ENCODE measurements at places on chromosomes 12 and 14.
A peak's percentile ranks its signal among the peaks of the same experiment; 100 is the strongest.

- no peak for DNase-seq
Measured at GRCh38 chr14:77318006-77318553, 2.6 kb downstream of the POMT2 start.

GRCh38 chr12:44476683-44477082, 399.4 kb downstream of the NELL2 start:
- no peak for DNase-seq

GRCh38 chr14:91649930-91650329, 82.0 kb downstream of the CATSPERB start:
- no peak for DNase-seq

- no peak for DNase-seq
Measured at GRCh38 chr12:9796346-9796745, 30.9 kb upstream of the KLRF1 start.

DNA sequence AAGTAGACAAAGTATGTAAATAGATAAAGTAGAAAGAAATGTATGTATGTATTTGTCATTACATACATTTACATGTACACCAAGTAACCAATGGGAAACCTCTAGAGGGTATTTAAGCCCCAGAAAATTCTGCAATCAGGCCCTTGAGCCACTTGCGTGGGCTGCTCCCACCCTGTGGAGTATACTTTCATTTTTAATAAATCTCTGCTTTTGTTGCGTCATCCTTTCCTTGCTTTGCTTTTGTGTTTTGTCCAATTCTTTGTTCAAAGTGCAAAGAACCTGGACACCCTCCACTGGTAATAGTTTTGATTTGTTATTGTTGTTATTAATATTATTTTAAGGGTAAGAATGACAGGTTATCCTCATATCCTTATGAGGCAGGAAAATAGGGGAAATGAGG, 21.8 kb downstream of the CAPS2 start:
- DNase-seq: no peak

DNA sequence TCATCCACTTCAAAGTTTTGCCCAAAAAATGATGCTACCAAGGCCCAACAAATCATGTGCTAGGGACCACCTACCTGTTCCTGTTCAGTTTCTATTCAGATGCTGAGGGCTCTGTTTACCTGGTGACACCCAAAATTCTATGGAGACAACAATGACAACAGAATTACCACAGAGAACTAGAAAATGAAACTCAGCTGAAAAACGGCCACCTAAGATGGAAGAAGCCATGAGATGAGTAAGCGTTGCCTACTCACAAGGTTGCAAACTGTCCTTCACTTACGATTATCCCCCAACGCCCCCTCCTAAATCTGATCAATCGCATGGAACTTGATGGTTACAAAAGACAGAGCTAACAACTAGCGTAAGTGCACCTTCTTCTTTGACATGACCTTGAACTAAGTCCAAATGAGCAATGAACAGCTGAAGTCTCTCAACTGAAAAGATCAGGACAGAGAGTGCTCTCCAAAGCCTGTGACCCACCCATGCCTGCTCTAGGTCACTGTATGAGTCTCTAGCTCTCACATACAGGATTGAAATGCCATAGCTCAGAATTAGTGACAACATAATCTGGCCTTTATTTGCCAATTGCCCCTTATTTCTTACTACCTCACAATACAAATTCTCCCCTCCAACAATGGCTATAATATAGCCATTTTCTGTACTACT, at the start of gene RNASE11:
Gene RNASE11 (minus strand): TSS at position 513 of the 666 bp plus-strand sequence.
- DNase-seq: no peak

DNA sequence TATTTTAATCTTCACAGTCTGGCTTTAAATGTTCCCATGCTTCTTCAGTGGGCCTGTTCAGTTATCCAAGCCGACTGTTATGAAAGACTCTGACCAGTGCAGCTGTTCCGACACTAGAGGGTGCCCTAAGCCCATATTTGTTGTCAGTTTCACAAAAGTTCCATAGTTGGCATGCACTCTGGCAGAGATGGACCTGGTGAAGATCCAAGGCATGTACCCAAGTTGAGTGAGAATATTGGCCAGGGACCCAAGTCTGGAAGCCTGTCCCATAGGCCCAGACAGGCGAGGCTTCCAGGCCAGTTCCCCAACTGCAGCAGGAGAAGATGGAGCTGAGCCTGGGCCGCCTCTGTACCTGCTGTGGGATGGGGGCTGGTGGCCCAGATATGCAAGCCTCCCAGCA, 27.4 kb upstream of the GUCY2C start:
- peak; percentile 0 for DNase-seq

DNA sequence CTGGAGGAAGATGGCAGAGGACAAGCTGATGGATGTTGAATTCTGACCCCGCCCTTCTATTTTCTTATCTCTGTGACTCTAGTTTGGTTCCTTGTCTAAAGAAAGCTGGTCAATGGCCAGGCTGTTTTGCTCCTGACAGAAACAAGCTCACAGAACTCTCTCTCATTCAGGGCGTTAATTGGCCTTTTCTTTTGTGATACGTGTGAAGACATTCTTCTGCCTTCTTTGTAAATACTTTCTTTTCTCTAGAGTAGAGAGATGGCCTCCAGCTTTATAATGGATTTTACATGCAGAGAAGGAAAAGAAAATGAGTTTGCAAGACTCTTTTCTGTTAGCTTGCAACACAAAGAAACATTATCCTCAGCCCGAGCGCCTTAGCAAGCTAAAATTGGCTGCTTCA, 492.2 kb upstream of the CCDC196 start:
- DNase-seq: no peak

GRCh38 chr14:68084256-68084655, 264.7 kb downstream of the RAD51B start:
- peak; percentile 20 for DNase-seq

DNA sequence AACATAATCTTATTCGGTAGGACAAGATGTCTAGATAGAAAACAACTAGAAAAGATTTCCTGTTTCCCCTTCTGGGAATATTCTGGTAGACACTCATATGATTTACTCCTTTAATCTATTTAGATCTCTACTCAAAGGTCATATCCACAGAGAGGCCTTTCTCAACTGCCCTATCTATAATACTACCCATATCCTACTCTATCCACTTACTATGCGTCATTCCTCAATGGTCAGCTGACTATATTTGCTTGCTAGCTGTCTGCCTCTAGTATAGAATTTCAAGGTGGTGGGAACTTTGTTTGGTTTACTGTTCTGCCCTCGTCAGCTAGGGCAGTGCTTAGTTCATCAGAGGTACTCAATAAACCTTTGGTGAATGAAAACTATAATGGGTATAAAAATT, 157.8 kb upstream of the PKP2 start:
- DNase-seq: no peak

DNA sequence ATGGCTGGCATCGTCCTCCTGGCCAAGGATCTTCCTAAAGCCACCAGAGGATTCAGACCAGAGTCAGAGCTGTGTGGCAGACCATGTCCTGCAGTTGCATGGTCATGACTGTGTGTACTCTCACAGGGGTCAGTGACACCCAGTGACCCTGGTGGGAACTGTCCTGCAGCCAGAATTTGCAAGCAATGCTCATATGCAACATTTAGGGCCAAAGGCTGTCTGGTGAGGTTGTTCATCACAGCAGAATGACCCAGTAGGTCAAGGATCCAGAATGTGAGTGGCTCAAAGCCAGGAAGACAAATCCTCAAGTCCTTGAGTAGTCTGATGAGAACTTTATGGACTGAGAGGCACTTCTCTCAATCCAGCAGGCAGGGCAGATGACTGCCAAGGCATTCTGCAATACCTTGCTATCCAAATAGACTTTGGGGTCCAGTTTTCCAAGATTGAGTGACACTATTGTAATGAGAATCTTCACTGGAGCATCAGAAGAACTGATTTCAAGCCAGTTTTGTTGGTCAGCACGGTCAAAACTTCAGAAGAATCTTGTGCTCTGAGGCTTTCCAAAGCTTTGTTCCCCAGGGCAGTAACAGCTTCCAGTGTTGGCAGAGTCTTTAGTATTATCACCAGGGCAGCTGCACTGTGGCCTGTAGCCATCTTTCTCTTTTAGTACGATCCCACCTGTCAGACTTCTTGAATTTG, 122.0 kb downstream of the PTCSC3 start:
- DNase-seq: no peak

- DNase-seq: no peak
Measured at GRCh38 chr12:13318231-13319015, 121.9 kb downstream of the EMP1 start.

DNA sequence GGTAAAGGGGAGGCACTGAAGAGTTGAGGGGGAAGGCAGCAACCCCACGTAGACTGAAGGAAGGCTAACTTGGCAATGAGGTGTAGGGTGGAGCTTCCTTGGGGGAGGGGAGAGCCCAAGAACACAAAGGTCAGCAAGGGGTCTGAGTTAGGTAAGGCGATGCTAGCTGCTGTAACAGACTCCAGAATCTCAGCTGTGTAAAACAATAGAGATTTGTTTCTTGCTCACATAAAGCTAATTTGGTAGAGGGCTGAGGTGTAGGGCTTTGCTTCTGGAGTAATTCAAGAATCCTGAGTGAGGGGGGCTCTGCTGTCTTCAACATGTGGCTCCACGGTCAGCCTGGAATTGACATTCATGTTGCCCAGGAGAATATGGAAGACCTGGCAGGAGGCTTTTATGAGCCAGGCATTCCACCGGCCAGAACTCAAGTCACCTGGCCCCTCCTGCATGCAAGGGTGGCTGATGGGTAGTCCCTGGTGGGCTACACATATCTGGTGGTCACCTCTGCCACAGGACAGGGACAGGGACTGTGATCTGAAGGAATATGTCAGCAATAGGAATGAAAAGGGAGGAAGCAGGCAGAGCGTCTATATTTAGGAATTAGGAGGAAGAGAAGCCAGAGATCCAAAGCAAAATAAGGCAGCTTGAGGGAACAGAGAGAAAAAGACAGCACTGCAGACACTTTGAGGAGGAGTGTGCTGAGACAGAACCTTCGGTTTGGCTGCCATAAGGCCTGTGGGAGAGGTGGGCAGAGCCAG, 153.7 kb downstream of the ZFP36L1 start:
- DNase-seq: no peak

- no peak for DNase-seq
Measured at GRCh38 chr12:24631676-24632426, 317.1 kb downstream of the BCAT1 start.

DNA sequence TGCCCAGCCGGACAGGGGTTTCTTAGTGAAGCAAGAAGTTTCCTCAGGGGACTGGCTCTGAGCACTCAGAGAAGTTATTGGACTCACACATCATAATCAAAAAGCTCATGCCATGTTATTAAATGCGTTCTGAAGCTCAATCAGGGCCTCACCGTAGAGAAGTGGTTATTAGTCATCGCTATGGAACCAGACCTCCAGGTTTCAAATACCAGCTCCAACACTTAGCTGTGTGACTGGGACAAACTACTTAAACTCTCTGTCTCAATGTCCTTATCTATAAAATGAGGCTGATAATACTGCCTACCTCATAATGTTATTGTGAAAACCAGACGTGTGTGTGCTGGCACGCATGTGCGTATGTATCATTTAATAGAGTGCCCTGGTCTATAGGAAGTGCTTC, 7.3 kb downstream of the STAT6 start:
- no peak for DNase-seq

- no peak for DNase-seq
Measured at GRCh38 chr12:21413369-21414277, 23.8 kb upstream of the PYROXD1 start.

DNA sequence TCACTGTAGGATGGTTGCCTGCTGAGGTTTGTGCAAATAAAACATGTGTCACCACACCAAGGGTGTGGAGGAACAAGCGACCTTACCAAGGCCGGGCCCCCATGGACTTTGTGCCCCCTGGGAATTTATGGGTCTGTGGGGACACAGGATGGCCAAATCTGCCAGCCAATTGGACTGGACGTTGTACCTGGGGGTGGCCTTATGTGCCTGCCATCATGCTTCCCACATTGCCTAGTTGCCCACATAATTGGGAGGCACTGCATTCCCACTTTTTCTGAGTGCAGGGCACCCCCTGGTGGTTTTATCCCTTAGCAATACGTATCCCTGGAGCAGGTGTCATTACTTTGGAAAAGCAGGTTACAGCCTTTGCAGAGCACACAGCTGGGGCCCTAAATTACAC, 92.6 kb upstream of the TMPO start:
- no peak for DNase-seq

DNA sequence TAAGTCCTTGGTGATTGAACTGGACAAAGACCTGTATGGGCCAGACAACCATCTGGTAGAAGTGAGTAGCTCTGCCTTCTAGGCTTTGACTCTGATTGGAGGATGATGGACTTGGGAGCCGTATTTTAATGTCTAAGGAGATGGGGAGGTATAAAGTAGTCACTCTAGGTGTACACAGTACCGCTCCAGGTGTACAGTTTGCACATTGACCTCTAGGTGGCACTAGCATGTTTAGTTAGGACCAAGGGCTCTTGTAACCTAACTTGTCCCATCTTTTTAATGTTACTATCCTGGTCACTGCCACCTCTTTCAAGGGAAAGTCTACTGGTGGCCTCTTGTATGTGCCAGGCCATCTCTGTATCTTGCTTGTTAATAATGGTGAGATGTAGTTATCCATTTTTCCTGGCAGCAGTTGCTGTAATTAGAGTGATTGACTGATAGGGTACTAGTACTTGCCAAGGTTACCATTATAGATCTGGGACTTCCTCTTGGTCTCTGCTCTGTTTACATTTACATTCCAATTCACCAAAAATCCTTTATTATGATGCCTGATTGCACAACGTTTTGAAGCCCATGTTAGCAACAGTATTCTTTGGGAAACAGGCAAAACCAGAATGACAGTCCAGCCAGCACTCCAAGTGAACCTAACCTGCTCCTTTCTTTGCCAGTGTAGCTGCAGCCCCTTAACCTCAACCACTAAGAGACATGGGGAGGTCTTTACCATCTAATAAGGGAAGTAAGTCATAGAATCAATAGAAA, 3.6 kb downstream of the SMARCD1 start:
- peak; percentile 19 for DNase-seq

DNA sequence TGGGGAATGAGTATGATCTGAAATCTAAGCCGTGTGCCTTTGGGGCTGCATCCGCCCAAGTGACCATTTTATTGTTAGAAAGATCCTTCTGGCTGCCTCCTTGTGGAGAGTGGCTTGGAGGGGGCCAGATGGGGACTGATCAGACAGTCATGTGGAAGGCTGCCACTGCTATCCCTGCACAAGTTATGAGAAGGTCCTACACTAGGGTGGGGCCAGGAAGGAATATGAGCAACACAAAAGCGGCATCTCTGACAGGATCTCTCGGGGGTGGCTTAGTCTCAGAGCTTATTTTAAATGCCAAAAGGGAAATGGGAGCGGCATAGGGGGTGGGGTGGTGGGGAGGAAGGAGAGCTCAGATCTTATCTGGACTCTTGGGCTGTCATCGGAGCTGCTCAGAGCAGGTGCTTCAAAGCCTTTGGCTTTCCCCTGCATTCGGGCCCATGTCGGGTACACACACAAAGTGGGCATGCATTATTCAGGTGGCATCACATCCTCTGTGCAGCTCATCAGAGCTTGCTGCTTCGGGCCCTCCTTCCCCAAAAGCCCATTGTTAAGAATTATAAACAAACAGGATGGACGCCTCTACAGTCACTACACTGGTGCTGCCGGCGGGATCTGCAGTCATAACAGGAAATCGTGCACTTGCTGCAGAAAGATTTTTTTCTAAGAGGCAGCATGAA, 805.4 kb downstream of the VRK1 start:
- no peak for DNase-seq
